ENCODE measurements at places on chromosomes 2 and 18.

GRCh38 chr2:15662579-15662978 is 70.9 kb downstream of the DDX1 start:
- DNase-seq, result no peak

- DNase-seq, result no peak
These were observed 41.7 kb upstream of the PLA2R1 start for GRCh38 chr2:160104115-160104514.

- DNase-seq, result no peak
These were observed 119.1 kb downstream of the LYPD1 start for GRCh38 chr2:132550946-132551345.

DNA sequence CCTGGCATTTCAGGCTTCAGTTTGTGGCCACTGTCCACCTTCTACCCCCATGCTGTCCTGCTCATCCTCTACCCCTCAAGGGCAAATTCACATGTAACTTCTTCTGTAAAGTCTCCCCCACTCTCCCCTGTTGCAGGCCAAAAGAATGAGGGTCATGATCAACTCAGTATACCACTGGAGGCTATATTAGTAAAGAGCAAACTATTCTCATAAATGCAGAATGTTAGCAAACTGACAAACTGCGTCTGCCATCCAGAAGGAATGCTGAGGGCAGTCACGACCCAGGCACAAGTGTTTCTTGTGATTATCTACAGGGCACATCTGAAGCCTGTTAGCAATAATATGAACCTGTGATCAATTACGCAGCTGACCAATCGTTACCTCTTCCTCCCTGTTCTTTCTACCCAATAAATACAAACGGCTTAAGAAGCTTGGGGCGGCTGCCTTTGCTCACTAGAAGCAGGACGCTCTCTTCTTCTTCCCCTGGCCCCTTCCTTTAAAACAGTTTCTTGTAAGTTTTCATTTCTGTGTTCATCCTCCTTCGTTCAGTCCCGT is 58.3 kb downstream of the SEPTIN10 start:
- DNase-seq, result no peak

DNA sequence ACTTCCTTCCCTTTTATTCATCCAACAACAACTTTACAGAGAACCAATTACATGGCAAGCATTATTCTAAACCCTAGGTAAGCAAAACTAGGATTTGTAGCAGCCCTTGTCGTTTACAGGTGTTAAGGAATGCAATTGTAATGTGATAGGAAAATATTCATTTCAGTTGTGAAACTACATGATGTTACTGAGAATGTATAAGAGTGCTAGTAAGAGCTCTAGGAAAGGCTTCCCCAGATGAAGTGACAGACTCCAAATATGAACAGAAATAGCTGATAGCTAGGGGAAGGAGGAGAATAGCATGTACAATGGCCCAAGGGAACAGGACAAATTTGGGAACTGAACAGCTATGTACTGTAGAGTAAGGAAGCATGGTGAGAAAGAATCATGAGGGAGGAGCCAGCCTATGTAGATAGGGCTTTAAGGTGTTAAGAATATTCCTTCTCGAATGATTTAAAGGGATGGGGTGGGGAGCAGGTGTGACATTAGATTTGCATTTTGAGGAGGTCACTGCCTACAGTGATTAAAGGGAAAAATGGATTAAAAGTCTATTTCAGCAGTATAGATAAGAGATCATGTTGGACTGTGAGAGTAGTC is 31.7 kb downstream of the RPE start:
- no peak for DNase-seq

GRCh38 chr2:21469564-21469963 is 345.8 kb downstream of the TDRD15 start:
- no peak for DNase-seq

- DNase-seq, result peak; percentile 56
These were observed 221.1 kb downstream of the ANAPC1 start for GRCh38 chr2:111662771-111663470.

DNA sequence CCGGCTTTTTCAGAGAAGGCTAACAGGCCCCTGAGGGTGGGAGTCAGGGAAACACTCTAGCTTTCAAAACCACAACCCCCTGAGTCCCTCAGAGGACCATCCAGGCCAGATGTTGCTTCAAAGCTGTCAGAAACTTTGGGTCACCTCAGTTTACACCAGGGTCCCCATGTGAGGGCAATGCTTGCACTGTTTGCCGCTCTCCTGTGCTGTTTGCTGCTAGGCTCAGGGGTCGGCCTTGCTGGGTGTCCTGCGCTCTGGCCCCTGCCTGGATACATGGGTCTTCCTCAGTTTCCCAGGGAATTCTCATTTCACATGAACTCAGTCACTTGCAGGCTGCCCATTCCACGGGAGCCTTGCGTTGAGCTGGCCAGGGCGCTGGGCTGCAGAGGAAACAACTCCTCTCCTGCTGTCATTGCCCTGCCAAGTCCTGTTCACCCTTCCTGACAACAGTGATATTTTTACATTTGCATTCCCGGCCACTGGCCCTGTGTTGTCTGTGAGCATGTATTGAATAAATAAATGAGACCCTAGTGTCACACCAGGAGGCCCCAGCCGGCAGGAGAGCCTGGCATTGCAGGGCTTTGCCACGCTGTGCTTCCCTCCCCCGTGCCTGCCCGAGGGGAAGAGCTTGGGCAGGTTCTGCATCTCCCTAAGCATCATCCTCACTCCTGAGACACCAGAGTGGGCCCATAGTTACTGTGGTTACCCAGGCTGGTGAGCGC is 73.2 kb upstream of the RAB6C start:
- no peak for DNase-seq

DNA sequence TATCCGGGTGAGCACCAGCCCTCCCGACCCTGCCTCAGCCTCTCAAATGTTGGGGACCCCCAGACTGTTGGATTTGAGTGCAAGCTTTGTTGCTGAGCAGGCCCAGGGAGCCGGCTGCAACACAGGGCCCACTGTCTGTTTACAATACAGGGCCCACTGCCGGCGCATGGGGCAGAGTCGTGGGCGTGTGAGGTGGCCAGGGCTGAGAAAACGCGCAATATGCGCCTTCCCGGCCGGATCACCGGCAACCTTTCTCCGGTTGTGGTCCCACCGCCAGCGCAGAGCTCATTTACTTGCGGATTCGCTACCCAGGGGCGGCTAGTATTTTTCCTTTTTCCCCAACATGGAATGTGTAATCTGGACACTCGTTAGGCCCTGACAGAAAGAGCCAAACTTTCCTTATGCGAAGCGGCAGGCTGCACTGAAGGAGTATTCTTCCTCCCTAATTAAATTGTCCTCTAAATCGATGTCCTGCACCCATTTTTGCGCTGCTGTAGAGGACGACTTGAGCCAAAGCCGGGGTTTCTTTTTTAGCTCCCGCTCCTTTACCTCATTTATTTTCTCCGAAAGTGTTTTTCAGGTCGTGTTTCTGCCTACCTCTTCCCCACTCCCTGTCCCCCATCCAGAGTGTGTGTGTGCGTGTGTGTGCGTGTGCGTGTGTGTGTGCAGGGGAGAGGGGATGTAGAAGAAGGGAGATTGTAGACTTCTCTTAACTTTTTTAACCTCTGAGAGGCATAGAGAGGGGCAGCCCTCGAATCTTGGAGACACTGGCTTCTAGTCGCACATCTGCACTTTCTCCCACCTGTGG is 2.7 kb downstream of the OTX1 start:
- no peak for DNase-seq

GRCh38 chr18:62850619-62851306 is 135.4 kb downstream of the PHLPP1 start:
- no peak for DNase-seq

GRCh38 chr2:217606296-217606695 is 396.5 kb downstream of the TNS1 start:
- no peak for DNase-seq

GRCh38 chr2:75846683-75847190 is 136.0 kb upstream of the GCFC2 start:
- no peak for DNase-seq

GRCh38 chr2:104766683-104767082 is 87.2 kb upstream of the POU3F3 start:
- DNase-seq, result no peak

Measured in renal cortical epithelial cell (primary cell).